ENCODE measurements at places on chromosomes 3 and 15.

GRCh38 chr3:184228376-184229137 lies 828 bp upstream of the VWA5B2 start:
- DNase-seq, result no peak

DNA sequence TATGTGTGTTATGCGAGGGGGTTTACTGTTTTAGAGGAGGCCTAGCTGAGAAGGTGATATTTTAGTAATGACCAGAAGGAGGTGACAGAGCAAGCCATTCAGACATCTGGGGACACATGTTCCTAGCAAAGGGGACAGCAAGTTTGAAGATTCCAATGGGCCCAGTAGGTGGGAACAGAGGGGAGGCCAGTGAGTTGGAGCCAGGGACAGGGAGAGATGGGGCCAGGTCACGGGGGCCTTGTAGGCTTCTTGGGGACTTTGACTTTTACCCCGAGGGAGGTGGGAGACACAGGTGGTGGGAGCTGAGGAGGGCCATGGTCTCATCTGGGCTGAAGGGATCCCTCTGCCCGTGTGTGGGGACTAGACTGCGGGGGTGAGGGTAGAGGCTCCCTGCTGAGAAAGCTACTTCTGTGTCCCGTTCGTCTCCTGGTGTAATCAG lies 72.5 kb downstream of the MGLL start:
- DNase-seq, result no peak

DNA sequence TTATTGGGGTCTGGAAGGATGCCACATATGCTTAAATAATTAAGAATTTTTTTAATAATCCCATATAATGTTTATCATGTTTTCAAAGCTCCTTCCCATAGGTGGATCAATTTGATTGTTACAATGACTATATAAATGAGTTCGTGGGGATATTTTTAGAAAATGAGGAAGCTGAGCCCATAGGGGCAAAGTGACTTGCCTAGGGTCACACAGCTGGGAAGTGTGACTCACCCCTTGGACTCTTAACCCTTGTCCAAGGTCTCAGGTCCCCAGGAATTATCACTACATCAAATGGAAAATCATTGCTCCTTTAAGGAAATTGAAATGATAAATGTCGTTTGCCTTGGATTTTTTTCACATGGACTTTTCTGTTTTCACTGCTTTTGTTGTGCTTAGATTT lies 161.2 kb upstream of the RGMA start:
- DNase-seq, result no peak

DNA sequence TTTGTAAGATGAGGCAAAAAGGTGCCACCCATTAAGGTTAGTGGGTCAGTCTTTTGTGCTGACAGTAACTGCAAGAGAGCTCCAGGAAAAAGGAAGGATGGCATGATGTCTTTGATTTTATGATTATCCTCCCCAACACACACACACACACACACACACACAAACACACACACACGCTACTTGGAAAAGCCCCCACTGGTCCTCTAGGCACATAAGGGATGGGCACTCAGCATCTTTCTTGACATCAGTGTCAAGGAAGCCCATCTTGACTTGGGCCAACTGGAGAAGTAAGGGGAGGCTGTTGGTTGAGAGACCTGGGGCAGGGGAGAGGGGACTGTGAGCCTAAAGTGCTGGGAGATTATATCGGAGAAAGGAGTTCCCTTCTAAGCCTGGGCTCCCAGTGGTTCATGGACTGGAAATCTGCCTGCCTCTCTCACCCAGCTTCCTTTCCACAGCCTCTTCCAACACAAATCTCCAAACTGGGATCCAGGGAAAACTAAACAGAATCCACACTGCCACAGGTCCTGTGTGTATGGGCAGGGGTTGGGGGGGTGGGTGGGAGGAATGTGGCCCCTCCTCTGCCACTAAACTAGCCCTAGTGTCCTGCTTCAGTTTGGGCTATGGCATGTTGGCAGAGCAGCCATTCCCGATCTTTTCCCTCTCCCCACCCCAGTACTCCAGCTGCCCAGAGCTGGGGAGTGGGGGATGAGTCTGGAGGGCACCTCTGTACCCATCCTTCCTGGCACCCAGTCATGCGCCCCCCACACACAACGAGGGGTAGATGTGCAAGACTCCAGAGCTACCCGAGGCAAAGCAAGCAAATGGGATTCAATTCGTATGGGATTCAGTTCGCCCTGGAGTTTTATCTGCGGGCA lies 1.6 kb downstream of the AMOTL2 start:
- DNase-seq, result no peak

GRCh38 chr15:56798639-56799038 lies 65.3 kb upstream of the ZNF280D start:
- DNase-seq, result no peak

DNA sequence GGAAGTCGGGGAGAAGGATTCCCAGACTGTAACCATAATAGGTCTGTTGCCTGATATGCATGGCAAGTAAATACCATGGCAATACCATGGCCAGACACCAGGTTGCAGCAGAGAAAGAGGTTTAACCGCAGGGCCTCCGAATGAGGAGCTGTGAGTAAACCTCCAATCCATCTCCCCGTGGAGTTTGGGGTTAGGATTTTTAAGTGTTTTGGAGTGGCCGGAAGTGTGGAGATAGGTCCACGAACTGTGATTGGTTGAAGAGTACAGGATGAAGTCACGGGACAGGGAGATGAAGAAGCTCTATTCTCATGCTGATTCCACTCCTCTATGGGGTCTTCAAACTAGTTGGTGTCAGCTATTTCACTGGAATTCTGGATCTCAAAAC lies 127.9 kb downstream of the ST8SIA2 start:
- DNase-seq, result peak; percentile 63

- no peak for DNase-seq
These were observed 2.2 kb upstream of the HES1 start for GRCh38 chr3:194133661-194134230.

GRCh38 chr3:100893590-100893989 lies 99.6 kb downstream of the ABI3BP start:
- no peak for DNase-seq

DNA sequence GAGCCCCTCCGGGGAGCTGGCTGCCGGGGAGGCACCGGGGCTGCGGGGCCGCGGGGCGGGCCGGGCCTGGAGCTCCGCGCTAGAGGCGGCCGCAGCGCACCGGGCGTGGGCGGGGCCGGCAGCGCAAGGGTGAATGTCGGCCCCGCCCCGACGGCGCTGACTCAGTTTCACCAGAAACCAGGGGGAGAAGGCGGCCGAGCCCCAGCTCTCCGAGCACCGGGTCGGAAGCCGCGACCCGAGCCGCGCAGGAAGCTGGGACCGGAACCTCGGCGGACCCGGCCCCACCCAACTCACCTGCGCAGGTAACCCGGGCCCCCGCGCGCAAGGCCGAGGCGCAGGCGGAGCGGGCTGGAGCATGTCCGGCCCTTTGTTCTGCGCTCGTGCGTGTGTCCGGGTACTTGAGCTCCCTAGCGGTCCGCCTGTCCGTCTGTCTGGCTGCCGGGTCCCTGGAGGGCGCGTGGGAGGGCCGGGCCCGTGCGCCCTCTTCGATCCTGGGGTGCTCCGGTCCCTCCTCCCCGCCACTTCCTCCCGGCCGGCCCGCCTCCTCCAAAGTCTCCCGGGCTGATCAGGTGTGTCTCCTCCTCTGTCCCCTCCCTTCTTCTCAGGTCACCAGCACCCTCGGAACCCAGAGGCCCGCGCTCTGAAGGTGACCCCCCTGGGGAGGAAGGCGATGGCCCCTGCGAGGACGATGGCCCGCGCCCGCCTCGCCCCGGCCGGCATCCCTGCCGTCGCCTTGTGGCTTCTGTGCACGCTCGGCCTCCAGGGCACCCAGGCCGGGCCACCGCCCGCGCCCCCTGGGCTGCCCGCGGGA lies at the start of gene SPINT1:
SPINT1 (plus strand) TSS at position 164 of the 811 bp plus-strand sequence; CDS start at position 671, 507 bp downstream.
- no peak for DNase-seq

DNA sequence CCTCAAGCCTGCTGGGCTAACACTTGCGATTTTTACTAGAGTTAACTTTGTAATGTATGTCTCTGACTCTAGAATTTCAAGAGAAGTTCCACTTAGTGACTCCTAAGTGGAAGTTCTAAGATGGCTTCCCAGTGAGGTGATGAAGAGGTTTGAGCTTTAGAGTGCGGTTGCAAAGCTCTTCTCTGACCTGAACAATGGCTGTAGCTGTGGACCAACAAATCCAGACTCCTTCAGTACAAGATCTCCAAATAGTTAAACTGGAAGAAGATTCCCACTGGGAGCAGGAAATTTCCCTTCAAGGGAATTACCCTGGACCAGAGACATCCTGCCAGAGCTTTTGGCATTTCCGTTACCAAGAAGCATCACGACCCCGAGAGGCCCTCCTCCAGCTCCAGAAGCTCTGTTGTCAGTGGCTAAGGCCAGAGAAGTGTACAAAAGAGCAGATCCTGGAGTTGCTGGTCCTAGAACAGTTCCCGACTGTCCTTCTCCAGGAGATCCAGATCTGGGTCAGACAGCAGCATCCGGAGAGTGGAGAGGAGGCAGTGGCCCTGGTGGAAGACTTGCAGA lies 22.3 kb downstream of the WDR73 start:
- DNase-seq, result no peak

DNA sequence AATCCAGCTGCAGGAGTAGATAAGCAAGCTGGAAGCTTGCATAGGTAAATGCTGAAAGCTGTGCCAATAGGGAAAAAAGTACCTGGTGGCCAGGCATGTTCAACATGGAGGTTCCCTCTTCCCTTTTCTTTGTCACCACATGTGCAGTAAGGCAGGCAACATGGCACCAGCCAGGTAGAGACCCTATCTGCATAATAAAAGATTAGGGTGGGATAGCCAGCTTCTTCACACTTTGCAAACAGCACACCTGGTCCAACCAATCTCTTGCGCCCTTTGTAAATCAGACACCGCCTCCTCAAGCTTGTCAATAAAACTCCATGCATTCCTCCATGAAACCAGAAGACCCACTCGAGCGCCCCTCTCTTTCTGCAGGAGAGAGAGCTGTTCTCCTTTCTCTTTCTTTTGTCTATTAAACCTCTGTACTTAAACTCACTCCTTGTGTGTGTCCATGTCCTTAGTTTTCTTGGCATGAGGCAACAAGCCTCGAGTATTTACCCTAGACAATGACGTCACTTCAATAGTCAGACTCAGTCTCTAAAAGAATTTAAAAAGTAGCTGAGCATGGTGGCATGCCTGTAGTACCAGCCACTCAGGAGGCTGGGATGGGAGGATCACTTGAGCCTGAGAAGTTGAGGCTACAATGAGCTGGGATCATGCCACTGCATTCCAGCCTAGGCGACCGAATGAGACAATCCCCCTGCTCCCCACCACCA lies 256.3 kb downstream of the SCAPER start:
- no peak for DNase-seq

DNA sequence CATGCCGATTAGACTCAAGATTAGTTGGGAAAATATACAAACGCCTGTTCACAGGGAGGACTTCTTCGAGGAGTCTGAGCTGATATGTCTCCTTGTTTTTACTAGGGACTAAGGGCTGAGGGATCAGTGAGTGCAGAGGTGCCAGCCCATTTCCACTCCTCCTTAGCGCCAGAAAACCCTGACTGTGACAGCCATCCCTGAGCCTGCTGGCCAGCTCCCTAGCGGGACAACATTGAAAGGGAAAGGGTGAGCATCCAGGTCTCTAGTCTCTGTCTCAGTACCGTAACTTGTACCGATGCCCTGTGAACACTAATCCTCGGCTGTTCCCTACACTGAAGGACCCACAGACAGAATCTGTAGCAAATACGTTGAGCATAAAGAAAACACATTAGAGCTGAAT lies 243.4 kb downstream of the WNT5A start:
- no peak for DNase-seq

DNA sequence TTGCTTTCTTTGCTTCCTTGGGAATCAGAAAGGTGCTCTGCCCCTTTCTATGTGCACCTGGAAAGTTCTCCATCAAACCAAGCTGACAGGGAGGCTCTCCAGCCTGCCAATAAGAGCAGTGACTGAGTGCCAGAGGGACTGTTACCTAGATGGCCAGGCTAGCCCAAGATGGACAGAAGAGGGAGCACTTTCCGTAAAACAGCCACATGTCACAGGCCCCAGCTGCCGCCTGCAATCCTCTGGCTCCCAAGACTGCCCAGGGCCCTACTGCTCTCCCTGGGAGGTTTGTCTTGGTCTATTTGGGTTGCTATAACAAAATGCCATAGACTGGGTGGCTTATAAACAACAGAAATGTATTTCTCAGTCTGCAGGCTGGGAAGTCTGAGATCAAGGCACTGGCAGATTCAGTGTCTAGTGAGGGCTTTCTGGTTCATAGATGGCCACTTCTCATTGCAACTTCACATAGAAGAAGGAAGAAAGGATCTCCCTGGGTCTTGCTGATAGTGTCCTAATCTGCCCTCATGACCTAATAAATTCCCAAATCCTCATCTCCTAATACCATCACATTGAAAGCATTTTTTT lies 72.3 kb downstream of the TAMM41 start:
- DNase-seq, result no peak

DNA sequence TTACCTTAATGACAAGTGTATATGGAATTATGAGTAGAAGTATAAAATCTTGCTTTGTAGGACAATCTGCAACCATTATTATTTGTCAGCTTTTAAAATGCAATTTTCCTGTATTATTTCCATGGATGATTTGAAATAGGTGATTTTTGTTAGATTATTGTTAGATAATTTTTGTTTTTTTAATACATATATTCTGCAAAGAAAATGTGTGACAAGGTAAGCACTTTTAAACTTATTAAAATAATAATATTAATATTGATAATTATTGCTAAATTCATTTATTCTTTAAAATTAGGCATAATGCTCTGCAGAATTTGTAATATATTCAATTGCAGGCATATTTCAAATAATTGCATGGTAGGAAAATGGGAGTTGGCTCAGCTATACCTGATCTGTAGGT lies 329.5 kb downstream of the CADM2 start:
- DNase-seq, result no peak

- DNase-seq, result peak; percentile 62
These were observed 181.5 kb upstream of the ICE2 start for GRCh38 chr15:60660290-60661051.

- no peak for DNase-seq
These were observed 4.6 kb downstream of the TIMP4 start for GRCh38 chr3:12154151-12154550.

GRCh38 chr15:45892182-45892581 lies 257.4 kb downstream of the SQOR start:
- DNase-seq, result no peak

- DNase-seq, result no peak
These were observed 10.1 kb downstream of the CEP63 start for GRCh38 chr3:134495980-134496379.

DNA sequence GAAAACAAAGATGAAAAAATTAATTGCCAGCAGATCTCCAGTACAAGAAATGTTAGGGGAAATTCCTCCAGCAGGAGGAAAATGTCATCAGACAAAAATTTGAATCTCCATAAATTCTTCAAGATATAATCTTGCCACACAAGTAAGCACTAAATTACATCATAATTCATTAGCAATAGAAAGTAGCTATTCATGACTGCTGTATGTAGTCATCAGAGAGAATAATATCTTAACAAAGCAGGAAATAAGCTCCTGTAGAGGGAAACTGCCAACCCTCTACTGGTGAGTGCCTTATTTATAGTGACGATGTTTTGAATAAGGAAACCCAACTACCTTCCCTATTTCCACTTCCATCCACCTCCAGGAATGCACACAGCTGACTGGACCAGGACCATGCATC lies 15.8 kb upstream of the SLC27A2 start:
- DNase-seq, result peak; percentile 56

GRCh38 chr3:106628407-106628806 lies 748.8 kb upstream of the CCDC54 start:
- DNase-seq, result peak; percentile 12
